Hypothalamus (tissue), 51 donors: ENCODE measurements at places on chromosomes 1 and 21.

GRCh38 chr1:80827666-80828065 lies 973.1 kb upstream of the ADGRL2 start:
- DNase-seq, result no peak

- no peak for DNase-seq
Measured at GRCh38 chr1:50531027-50531426, 107.8 kb upstream of the DMRTA2 start.

- DNase-seq, result no peak
Measured at GRCh38 chr1:1128454-1129139, 12.7 kb upstream of the C1orf159 start.

DNA sequence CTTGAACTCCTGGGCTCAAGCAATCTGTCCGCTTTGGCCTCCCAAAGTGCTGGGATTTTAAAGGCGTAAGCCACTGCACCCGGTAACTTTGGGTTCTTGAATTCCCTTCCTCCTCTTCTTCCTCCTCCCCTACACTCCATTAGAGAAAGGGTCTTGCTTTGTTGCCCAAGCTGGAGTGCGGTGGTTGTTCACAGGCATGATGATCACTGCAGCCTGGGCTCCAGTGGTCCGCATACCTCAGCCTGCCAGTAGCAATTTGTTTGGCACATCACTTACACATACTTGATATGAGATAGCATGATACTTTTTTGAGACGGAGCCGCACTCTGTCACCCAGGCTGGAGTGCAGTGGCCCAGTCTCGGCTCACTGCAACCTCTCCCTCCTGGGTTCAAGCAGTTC lies 2.2 kb downstream of the DEGS1 start:
- DNase-seq, result no peak

- no peak for DNase-seq
Measured at GRCh38 chr1:201496296-201496690, 10.6 kb downstream of the CSRP1 start.

DNA sequence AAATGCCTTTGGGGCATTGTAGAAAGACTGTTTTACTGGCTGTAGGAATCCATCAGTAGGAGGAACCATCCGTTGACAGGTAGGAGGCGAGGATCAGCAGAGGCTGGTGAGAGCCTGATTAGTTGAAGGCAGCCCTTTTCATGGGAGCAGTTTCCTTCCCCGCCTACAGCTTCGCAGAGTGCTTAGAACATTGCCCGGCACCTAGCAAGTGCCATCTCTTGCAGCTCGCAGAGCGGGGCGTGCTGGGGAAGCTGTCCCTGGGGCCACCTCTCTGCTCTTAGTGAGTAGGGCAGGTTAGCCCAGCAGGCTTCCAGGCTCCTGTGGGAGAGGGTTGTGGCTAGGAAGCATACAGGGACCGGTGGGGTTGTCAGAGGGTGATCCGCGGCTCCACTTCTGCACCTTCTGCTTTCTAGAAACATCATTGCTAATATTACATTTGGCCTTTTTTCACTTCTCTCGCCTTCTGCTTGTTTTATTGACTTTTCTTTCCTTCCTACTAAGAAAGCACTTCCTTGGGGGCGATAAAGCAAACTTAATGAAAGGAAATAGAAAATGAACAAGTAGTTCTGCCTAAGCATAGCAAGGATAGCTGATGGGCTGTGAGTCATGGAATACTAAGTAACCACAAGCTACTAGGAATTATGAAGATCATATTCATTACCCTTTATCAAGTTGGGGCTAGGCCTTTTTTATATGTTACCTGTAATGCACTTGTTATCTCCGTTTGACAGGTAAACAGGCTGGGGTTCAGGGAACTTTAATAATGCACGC lies 176.7 kb downstream of the GALNT2 start:
- no peak for DNase-seq

GRCh38 chr1:78226784-78227183 lies 181.0 kb downstream of the GIPC2 start:
- no peak for DNase-seq

- no peak for DNase-seq
Measured at GRCh38 chr1:169513208-169513607, 27.5 kb upstream of the SLC19A2 start.

- no peak for DNase-seq
Measured at GRCh38 chr1:66172272-66172671, 361.7 kb upstream of the SGIP1 start.

DNA sequence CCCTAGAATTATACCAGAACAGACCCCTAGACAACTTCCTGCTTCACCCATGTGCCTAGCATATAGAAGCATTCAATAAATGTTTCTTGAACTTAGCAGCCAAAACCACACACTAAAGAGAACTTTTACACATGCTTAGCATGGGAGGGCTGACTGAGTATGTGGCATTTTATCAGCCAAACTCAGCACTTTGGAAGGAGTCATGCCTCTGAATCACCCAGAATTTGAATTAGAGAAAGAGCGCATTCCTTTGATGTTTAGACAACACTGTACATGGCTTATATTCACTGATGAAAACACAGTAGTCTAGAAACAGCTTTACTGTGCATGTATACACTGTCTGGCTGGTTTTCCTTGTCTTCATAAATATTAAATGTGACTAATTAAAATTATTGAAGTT lies 26.1 kb downstream of the SPAG17 start:
- no peak for DNase-seq

DNA sequence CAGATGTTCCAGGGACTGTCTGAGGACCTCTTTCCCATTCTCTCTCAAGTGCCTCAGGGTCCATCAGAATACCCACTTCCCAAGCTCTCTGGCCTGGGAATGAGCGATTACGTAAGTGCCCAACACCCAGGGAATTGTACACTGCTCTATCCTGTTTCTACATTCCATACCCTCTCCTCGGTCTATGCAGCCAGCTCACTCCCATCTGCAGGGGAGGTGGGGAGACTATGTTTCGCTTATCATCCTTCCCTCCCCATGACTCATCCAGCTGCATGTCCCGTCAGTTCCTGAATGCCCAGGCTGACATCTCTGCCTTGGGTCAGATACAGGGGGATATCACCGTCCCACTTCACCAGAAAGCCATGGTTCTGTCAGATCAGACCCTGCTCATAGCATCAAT lies 34.5 kb upstream of the CD1D start:
- no peak for DNase-seq

GRCh38 chr1:48048064-48048463 lies 50.9 kb upstream of the TRABD2B start:
- DNase-seq, result no peak

DNA sequence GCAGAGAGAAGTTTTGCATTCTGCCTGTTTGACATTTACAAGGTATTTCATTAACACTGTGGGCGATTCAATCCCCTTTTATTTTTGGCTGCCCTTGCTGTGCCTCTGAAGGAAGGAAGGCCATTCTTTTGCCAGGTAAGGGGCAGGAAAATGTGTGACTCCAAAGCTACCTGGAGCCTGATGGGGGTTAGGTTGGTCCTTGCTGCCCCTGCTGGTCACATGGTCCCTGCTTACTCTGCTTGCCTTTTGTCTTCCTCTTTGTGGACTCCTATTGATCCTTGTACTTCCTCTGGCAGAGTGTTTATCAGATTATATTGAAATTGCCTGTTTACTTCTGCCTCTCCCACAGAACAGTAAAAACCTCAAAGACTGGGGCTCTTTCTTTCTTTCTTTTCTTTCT lies 65.7 kb downstream of the ST6GALNAC3 start:
- no peak for DNase-seq

- no peak for DNase-seq
Measured at GRCh38 chr1:24427545-24427862, 11.9 kb downstream of the NIPAL3 start.

- DNase-seq, result no peak
Measured at GRCh38 chr1:235240960-235241359, 79.9 kb upstream of the RBM34 start.

GRCh38 chr1:181630838-181631237 lies 147.5 kb downstream of the CACNA1E start:
- no peak for DNase-seq

DNA sequence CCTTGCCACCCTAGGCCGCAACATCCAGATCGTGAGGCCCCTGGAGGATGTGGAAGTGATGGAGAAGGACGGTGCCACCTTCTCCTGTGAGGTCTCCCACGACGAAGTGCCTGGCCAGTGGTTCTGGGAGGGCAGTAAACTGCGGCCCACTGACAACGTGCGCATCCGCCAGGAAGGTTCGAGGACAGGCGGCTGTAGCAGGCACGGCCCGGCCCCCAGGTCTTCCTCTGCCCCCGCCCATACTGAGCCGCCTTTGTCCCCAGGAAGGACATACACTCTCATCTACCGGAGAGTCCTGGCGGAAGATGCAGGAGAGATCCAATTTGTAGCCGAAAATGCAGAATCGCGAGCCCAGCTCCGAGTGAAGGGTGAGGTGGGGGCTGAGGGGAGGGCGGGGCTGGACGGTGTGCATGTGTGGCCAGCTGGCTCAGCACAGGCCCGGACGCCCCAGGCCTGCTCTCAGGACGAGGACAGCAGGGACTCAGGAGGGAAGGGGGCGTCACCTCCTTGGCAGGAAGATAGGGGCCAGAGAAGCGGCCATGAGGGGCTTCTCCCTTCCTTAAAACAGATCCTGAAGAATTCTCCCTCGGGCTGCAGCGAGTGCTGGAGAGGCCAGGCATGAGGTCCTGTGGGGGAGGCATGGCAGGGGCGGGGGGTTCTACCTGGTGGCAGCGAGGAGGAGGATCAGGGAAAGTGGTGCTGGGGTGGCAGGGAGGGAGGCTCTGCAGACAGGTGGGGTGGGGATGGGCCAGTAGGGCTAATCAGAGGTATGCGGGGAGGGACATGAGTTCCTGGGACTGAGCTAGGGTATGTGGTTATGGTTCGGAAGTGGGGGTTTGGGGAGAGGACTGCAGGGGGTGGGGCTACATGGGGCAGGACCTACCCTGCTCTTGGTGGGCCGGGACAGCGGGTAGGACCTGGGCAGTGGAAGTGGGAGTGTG lies 69.9 kb downstream of the OBSCN start:
- DNase-seq, result no peak

GRCh38 chr1:15344800-15345704 lies 64.6 kb upstream of the EFHD2 start:
- DNase-seq, result no peak

DNA sequence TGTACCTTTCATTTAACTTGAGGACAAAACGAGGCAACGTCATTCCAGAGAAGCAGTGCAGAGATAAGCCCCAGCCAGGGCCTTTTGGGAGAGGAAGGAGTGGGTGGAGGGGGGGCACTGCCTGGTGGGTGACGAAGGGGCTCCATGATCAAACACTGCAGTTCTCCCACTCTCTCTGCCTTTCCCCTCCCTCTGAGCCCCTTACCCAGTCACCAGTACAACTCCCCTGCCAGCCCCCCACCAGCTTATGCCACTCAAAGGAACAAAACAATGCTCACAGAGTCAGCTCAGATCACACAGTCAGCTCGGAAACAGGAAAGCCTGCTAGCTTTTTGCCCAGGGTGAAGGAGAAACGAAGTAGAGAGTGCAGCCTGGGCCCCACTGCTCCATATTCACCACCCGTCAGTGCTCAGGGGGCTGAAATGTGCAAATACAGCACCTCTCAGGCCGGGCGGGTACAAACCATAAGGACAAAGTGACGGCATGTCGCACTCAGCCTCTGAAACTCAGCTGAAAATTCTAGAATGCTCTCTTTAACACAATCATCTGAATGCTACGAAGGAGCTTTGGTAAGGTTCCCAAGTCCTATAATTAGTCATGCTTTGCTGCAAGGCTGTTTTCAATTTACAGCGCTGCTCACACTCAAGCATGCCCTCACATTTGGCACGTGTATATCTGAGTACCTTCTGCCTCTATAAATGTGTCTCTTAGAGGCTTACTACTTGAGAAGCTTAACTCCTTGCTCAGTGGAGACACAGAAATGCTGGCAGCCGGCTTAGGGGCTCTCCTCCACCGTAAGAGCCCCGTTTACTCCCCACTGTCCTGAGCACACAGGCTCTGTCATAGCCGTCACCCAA lies 65.8 kb upstream of the RAB4A start:
- DNase-seq, result no peak

DNA sequence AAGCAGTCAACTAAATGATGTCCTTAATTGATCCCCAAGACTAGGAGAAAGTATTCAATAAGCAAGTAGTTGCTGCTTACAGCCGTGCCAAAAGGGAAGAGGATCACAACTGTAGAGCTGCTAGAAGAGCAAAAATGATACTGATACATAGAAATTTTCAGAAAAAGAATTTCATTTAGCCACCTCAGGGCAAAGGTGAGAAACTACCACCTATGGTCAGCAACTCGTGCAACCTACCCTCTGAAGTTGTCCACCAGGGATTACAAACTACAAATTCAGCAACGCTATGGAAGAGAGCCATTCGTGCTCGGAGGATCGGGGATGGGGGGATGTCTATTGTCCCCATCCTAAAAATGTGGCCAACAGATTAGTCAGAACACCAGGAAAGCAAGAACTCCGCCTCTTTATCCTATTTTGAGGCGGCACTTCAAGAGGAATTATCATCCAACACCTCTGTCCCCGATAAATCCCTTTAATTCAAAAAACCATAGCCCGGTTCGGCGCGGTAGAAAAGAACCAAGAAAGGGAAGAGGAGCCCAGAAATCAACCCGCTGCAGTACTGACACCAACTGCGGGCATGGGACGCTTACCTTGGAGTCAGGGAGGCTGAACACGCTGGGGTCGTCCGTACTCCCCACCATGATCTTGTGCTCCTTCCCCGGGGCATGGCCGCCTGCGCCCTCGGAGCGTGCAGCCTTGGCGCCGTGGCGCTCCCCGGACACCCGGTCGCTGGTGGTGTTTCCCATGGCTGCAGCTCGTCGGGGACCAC lies 687 bp downstream of the PRKAB2 start:
- no peak for DNase-seq

DNA sequence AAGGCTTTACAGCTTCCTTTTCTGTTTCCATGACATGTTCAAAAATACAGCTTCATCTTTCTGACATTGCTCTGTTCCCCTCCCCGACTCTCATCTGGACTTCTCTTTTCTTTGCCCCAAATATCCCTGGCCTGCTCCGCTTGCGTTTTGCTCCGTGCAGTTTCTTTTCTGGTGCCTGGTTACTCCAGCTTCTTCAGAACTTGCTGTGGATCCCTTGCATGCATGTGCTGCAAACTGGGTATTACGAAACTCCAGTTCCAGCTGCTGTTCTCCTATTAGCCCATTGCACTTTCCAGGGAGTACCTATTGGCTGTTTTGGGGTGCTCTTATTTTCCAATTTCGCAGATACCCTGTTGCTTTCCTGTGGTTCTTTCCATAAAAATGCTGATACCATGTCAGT lies 9.9 kb upstream of the NDC1 start:
- DNase-seq, result no peak

DNA sequence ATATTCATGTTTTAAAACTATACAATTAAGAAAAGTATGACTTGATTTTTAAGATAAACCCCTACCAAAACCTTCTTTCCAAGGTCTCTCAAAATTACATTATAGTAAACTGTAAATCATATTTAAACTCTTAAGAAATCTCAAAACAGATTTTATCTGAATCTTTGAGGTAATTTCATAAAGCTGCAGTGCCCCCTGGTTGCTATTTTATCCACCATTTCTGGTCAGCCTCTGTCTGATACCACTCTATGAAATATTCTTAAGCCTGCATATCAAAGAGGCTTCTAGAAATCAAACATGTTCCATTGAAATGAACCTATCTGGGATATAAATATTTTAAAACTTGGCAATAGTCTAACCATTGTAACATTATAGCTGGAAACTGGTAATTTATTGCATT lies 317.3 kb downstream of the COL11A1 start:
- no peak for DNase-seq

- no peak for DNase-seq
Measured at GRCh38 chr1:100582943-100583342, 45.0 kb downstream of the GPR88 start.
